Left ventricle myocardium superior (tissue), 1 donor: ENCODE measurements at places on chromosomes 13 and 19. TPM values are rescaled to one million over a fixed set of nuclear protein-coding genes. Genes with fewer than 3 reads are reported as not detected.

Gene SMIM44
- total RNA-seq, result not detected

GRCh38 chr19:17567940-17568339, 12.5 kb downstream of the COLGALT1 start:
- no peak for DNase-seq

- DNase-seq, result no peak
Observed at GRCh38 chr13:100490692-100491091, 97.9 kb downstream of the GGACT start.

DNA sequence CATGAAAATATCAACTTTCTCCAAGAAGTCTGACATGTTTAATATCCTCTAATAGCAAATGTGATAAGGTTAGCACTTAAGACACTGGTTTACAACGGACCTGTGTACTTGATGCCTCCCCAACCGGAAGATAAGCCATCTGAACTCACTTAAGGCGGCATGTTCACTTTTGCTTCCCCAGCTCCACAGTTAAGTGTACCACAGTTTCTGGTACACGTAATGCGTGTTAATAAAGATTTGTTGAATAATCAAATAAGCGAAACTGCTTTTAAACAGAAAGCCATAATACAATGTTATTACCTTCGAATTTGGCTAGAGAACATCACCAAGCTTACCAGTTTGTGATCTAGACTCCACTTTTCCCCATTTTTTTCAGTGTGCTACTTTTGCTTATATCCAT, 1.4 kb upstream of the PAN3 start:
- no peak for DNase-seq

GRCh38 chr19:30552593-30552992, 180.4 kb downstream of the ZNF536 start:
- DNase-seq, result no peak

DNA sequence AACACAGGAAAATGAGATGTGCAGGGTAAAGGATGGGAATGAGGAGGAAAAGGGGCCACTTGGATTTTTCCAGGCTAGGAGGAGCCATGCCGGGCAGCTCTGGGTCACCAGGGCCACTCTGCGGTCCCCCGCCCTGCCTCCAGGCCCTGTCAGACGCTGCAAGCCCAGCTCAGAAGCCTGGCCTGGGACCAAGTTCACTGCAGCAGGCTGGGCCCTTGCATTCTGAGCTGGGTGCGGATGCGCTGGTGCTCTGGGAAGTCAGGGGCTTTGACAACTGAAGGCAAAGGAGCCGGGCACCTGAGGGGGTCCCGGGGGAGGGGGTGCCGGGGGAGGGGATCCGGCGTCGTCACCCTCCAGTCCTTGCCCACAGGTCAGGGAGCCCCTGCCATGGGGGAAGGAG, 77.5 kb downstream of the WTIP start:
- DNase-seq, result no peak
